ENCODE measurements at places on chromosomes 13 and 19.

- DNase-seq, result no peak
These were observed 84.6 kb downstream of the ATP11A start for GRCh38 chr13:112774448-112774792.

GRCh38 chr19:38891771-38892170 lies 7.6 kb downstream of the SIRT2 start:
- DNase-seq, result no peak

GRCh38 chr19:310141-310651 lies 19.0 kb upstream of the PLPP2 start:
- no peak for DNase-seq

DNA sequence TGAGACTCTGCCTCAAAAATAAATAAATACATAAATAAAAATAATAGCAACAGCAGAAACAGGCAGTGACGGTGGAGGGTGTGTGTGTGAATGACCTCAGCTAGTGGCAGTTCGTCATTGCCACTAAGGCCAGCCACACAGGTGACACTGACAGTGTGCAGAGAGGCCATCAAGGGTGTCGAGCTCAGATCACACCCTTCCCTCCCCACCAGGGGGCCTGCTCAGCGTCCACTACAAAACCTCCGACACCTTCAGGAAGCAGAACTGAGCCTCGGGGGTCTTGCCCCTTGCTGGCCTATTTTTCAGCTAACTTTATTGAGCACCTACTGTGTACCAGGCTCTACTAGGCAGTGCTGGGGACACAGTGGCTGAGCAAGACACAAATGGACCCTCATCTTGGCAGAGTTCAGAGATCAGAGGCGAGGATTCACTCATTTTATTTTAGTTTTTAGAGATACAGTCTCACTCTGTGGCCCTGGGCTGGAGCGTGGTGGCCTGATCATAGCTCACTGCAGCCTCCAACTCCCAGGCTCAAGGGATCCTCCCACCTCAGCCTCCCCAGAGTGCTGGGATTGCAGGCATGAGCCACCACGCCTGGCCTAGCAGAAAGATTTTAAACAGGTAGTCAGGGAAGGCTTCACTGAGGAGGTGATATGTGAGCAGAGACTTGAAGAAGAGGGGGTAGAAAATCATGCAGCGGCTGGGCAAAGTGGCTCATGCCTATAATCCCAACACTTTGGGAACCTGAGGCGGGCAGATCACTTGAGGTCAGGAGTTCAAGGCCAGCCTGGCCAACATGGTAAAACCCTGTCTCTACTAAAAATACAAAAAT lies 30.3 kb upstream of the SEMA6B start:
- no peak for DNase-seq

GRCh38 chr13:113573065-113573464 lies 11.5 kb upstream of the TFDP1 start:
- DNase-seq, result no peak

GRCh38 chr13:113053801-113054604 lies 51.6 kb upstream of the F7 start:
- no peak for DNase-seq

- peak; percentile 24 for DNase-seq
These were observed 676.2 kb downstream of the GPC5 start for GRCh38 chr13:92074658-92075057.

DNA sequence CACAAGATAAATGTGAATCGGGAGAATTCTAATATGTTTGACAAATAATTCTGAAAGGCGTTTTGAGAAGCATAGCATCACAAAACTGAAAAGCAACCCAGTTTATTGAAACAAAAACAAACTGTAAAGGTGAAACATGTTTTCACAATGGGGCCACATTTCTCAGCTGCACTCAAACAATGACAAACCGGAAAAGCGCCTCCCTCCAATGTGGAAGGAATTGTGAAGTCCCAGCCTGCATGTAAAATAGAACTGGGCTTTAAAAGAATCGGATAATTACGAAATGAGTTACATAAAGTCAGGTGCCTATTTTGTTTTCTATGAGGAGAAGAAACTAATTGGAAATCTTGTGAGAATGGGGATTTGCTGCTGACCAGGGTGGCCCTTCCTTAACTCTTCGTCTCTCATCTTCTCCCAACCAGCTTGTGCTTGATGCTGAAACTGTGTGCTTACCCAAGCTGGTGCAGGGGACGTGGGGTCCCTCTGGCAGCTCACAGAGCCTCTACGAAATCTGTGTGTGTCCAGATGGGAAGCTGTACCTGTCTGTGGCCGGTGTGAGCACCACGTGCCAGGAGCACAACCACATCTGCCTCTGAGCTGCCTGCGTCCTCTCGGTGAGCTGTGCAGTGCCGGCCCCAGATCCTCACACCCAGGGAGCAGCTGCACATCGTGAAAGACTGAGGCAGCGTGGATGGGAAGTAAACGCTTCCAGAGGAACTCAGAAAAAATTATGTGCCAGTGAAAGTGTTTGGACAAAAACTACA lies 109.4 kb downstream of the SACS start:
- DNase-seq, result no peak

GRCh38 chr13:99357131-99357596 lies 50.0 kb upstream of the GPR183 start:
- DNase-seq, result peak; percentile 79
